ENCODE measurements at places on chromosomes 4 and X.

- DNase-seq = no peak
These were observed 2.3 kb downstream of the S100P start for GRCh38 chr4:6695660-6696610.

GRCh38 chr4:31291238-31291637, 571.1 kb downstream of the PCDH7 start:
- DNase-seq = no peak

- no peak for DNase-seq
These were observed 1.2 kb downstream of the PPARGC1A start for GRCh38 chr4:23888421-23889319.

GRCh38 chr4:15913631-15913970, 24.9 kb downstream of the FGFBP1 start:
- DNase-seq = no peak

- no peak for DNase-seq
These were observed 5.8 kb downstream of the PTTG2 start for GRCh38 chr4:37966044-37966443.

Data from stimulated activated CD4-positive, alpha-beta T cell treated with anti-CD3 and anti-CD28 coated beads, Interleukin-2, amount 100 ng/mL, for 4 hours (primary cell).